CD4-positive, alpha-beta T cell treated with Interleukin-2 at 100 ng/mL for 4 hours (primary cell): ENCODE measurements at places on chromosomes 3 and 15.

GRCh38 chr3:35862057-35862456 is 222.7 kb downstream of the ARPP21 start:
- no peak for DNase-seq

DNA sequence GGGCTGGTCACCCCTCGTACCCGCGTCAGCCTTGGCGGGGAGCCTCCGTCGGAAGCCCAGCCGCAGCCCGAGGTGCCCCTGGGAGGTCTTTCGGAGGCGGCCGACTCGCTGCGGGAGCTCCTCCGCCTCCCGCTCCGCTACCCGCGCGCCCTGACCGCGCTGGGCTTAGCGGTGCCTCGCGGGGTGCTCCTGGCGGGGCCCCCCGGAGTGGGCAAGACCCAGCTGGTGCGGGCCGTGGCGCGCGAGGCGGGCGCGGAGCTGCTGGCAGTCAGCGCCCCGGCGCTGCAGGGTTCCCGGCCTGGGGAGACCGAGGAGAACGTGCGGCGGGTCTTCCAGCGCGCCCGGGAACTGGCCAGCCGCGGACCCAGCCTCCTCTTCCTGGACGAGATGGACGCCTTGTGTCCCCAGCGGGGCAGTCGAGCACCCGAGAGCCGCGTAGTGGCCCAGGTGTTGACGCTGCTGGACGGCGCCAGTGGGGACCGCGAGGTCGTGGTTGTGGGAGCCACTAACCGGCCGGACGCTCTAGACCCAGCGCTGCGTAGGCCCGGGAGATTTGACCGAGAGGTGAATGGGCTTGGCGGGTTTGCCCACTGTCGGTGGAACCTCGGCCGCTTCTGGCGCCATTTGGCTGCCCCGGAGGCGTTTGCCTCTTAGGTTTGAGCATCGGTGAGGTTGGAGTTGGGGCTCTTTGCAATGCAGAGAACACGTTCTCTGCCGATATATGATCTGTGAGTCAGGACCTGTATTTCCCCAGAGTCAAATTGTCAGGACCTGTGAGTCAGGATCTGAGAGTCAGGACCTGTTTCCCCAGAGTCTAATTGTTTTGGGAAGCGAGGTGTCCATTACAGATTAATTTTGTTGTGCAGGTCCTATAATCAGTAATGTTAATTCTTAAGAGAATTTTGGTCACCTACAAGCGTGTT is 24.9 kb upstream of the GATM start:
- DNase-seq, result peak; percentile 6

- no peak for DNase-seq
Measured at GRCh38 chr3:197085137-197085536, 55.5 kb upstream of the MELTF start.

GRCh38 chr3:135178566-135178965 is 383.5 kb downstream of the EPHB1 start:
- DNase-seq, result no peak

- DNase-seq, result no peak
Measured at GRCh38 chr3:120488296-120488695, 37.5 kb upstream of the FSTL1 start.

- no peak for DNase-seq
Measured at GRCh38 chr3:58434990-58435389, 1.4 kb upstream of the PDHB start.

- DNase-seq, result no peak
Measured at GRCh38 chr15:92200891-92201290, 192.8 kb upstream of the ST8SIA2 start.

DNA sequence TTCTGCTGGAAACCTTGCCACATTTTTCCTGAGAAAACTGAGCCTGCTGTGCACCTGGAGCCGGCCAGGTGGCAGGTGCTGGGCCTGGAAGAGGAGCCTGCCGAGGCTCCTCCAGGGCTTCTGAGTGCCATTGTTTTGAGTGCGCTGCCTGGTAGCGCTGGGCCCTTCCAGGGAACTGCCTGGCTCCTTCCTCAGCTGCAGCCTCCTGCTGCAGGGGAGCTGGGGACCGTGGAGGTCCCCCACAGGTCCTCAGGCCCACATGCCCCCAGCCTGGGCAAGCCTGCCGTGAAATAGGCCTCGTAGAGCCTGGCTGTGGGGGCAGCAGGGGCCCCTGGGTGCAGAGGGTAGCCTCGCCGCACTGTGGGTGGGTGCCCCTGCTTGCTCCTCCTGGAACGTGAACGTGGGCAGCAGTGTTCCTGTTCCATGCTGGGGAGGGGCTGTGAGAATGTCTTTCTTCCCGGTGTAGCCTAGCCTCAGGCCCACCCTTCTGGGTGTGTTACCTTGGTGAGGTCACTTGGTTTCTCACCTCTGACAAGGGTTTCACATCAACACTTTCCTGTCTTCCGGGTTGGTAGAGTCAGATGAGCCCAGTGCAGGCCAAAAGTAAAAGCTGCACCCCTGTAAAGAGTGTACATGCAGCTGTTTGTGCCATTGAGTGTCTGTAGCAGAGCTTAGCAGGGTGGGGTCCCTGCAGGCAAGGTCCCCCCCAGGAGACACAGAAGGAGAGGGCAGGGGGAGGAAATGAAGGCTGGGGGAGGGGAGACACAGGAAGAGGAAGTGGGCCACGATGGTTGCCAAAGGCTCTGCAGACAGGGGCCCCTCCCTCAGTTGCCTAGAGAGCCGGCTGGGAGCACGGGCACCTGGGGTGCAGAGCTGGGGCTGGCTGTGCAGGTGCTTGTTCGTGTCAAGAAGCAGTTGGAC is 34.5 kb downstream of the KLF13 start:
- peak; percentile 83 for DNase-seq

DNA sequence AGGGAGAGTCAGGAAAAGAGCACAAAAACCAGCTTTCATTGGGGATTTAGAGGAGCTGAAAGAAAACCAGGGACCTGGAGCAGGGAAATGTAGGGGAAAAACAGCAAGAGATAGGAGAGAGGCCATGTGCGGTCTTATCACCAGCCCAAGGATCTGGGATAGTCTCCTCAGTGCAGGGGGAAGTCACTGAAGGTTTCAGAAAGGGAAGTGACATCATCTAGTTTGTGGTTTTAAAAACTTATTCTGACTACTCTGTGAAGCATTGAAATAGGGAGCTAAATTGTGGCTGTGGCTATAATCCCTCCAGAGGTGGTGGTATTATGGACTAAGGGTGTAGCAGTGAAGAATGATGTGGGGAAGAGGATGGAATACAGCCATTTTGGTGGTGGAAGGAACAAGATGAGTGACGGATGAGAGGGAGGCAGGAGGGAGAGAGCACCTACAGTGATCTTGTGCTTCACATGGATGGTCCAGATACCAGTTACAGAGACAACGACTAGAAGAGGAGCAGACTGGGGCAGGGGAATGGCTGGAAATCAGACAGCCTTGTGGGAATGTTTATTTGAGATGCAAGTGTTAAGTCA is 72.7 kb downstream of the HMG20A start:
- DNase-seq, result no peak

GRCh38 chr3:11661052-11661656 is 17.4 kb upstream of the VGLL4 start:
- no peak for DNase-seq
